ENCODE measurements at places on chromosomes 6 and 20. TPM values are rescaled to one million over a fixed set of nuclear protein-coding genes. Genes with fewer than 3 reads are reported as not detected.

MLN gene
- polyA plus RNA-seq = 1.4 TPM

MYLK4 gene
- polyA plus RNA-seq = 1.5 TPM

SCAND1 gene
- 42.5 TPM for polyA plus RNA-seq

TGM3 gene
- 1.1 TPM for polyA plus RNA-seq

SRPK1 gene
- polyA plus RNA-seq = 51.9 TPM

CALHM6 gene
- 3.5 TPM for polyA plus RNA-seq

PTPRA gene
- 93.9 TPM for polyA plus RNA-seq

LTB gene
- polyA plus RNA-seq = 2.7 TPM

SLC22A7 gene
- 0.86 TPM for polyA plus RNA-seq

ECT2L gene
- 0.35 TPM for polyA plus RNA-seq

LRRC1 gene
- polyA plus RNA-seq = 29.7 TPM

GPX5 gene
- polyA plus RNA-seq = not detected

KCNQ5 gene
- 0.21 TPM for polyA plus RNA-seq

RIPOR3 gene
- 8.0 TPM for polyA plus RNA-seq

KCNB1 gene
- 0.57 TPM for polyA plus RNA-seq

KHDC1L gene
- polyA plus RNA-seq = 0.79 TPM

NRN1 gene
- polyA plus RNA-seq = 3.9 TPM
